ENCODE measurements at places on chromosomes 6 and 20.

DNA sequence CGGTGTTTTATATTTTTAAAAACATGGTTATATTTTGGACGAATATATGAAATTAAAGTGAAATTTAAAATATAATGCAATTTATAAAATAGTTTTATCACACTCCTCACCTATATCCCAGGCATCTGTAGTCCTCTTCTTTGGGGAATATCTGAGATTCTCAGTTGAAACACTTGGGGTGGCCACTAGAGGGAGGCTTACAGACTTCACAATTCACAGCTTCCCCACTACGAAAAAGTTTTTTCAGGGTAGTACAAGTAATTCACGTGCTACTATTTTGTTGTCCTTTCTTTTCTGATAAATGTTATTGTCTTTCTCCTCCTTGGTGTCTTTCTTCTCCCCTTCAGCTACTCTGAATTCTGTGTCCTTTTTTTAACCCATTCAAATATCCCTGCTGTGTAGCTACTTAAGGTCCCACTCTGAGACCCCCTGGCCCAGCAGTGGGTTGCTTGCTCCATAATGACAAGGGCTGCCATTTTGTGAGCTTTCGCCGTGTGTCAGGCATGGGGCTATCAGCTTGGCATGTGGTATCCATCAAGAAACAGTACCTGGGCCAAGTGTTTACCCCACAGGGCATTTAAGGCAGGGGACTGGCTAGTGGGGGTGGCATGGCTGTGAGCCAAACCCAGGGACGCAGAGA, 43.6 kb upstream of the PHACTR3 start:
- no peak for DNase-seq

DNA sequence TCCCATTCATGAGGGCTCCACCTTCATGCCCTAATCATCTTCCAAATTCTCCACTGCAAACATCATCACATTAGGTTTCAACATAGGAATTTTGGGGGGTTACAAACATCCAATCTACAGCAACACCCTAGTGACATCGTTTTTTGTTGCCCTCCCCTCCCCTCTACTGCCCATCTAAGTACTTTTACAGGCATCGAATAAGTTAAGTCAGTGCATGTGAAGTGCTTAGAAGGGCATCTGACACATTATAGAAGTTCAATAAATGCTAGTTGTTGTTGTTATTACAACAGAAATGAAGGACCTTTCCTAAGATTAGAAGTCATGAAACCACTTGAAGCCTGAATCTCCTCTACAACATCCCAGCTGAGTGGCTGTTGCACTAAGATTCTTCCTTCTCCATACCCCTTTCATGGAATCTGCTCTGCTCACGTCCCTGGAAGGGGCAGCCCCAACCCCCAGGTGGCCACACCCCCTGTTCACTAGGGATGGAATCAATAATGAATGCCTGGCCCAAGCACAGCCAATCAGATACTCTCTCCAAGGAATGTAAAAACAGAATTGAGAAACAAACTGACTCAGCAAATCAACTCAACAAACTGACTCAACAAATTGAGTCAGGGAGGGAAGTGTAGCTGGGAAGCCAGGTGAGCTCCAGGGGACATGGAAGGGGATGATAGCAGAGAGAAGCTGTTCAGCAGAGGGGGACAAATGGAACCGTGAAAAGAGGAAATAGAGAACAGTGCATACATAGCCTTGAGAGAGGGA, 3.9 kb upstream of the LRP11 start:
- no peak for DNase-seq

DNA sequence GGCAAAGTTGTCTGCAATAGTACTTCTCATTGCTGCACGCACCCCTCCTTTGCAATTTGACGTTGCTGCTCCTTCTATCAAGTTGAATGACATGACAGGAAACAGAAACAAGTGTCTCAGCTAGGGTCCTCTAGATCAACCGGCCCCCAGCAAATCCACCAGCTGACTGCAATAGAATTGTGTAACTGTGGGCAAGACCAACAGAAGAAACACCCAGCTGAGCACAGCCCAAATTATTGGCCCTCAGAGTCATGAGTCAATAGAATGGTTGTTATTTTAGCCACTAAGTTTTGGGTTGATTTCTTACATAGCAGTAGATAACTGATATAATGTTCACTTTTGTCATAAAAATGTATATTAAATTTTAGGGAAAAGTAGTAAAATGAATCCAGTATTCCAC, 202.7 kb downstream of the MAFB start:
- no peak for DNase-seq

DNA sequence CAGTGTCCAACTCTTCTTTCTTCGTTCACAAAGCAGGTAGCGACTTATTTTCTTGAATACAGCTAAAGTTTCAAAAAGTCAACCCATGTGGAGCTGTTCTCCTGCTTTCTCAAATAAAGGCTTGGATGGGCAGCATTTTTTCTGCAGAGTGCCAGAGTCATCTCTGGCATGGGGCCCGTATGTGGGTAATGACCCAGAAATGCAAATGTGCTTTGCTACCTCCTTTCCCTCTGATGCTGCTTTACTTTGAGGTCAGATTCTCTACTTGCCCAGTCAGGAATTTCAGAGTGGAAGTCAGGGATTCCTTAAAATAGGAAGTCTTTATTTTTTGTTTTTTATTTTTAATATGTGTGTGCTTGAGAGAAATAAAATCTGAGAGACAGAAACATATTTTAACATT, 4.9 kb downstream of the NKAIN2 start:
- no peak for DNase-seq

DNA sequence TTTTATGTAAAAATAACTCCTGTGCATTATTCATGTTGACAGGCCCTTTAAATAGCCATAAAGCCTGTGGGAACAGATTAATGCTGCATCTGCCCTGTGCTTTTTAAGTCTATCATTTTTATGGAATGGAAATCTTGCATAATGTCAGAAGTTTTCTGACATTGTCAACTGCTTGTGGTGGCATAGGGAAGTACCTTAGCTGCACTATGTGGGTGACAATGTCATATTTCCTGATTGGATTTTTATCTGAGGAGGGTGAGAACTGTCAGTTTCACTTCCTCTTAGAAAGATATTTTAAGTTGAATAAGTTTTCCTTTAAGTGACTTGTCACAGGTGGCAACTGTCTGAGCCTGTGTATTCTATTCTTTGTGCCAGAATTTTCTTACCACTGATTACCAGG, 267.9 kb downstream of the PLCB1 start:
- peak; percentile 33 for DNase-seq

DNA sequence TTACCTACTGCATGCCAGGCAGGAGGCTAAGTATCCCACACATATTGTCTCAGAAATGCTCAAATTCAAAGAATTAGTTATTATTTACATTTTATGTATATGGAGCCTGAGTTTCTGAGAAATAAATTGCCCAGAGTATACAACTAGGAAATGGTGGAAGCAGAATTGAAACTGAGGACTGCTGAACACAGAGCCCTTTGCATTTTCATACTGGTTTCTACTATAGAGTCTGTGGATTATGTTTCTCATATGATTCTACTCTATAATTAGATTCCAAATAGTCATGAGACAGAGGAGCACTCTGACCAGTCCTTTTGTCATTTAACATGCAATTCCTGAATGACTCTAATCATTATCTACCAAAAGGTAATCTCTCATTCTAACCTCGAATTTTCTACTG, 254.3 kb downstream of the LMBRD1 start:
- no peak for DNase-seq

DNA sequence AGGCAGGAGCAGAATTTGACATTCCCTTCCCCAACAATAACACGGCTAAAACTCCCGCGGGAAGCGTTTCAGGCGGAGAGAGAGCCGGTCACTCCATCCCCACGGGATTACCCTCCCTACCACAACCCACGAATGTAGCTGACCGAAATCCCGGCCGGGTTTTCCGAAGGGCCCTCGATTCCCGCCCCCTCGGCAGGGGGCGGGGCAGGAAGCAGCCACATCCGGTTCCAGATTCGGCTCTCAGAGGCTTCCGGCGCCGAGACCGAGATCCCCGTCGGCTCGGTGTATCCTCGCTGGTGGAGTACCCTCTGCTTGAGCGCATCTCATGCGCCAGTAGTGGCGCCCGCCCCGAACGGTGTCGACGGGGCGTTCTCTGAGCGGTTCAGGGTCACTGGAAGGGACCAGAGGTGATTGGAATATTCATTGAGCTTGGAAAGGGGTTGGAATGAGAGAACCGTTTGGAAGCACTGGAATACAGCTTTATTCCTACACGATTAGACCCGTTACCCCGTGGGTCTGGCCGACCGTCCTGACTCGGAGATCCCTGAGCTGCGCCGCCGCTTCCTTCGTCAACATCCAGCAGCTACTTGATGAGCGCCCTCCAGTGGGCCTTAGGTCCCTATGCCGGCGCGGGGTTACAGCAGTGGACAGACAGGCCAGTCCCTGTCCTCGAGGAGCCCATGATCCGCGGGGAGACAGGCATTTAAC, 649 bp upstream of the RGL2 start:
- no peak for DNase-seq

GRCh38 chr20:50930976-50931305, 296 bp downstream of the ADNP start:
- DNase-seq = no peak

DNA sequence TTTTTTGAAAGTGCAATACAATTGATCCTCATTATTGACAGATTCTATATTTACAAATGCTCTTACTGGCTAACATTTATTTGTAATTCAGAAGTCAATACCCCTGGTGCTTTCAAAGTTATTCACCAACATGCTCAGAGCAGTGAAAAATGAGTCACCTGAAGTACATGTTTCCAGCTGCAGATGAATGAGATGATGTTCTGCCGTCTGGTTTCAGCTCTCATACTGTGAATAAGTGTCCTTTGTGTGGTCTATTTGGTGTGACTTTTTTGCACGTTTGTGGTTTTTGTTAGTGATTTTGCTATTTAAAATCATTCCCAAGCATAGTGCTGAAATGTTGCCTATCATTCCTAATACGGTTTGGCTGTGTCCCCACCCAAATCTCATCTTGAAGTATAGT, 22.3 kb upstream of the EYA4 start:
- no peak for DNase-seq

DNA sequence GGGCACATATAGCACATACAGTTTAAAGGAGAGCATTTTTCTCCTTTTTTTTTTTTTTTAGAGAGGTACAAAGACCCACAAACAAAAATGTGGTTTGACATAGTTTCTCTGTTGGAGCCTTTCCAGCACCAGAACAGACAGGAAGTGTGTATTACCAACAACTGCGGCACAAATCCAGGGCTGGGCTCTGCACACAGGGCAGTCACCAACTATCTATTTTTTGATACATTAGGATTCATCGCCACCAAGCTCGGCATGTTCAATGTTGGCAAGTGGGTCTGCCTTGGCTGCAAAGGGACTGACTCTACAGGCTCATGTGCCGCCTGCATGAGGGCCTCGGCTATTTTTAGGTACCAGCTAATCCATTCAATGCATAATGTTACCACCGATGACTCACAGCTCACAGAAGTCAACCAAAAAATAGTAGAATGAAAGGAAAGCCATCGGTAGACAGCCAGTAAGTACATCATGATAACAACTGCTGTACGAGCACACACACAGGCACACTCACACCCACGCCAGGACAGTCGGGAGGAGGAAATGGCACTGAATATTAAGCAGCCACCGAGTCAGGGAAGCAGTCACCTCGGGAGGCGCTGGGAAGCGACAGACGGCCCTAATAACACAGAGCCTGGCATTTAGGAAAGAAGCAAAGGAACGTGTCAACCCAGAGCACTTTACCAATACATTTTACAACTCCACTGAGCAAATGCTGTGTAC, 81.6 kb downstream of the GMPR start:
- DNase-seq = no peak

DNA sequence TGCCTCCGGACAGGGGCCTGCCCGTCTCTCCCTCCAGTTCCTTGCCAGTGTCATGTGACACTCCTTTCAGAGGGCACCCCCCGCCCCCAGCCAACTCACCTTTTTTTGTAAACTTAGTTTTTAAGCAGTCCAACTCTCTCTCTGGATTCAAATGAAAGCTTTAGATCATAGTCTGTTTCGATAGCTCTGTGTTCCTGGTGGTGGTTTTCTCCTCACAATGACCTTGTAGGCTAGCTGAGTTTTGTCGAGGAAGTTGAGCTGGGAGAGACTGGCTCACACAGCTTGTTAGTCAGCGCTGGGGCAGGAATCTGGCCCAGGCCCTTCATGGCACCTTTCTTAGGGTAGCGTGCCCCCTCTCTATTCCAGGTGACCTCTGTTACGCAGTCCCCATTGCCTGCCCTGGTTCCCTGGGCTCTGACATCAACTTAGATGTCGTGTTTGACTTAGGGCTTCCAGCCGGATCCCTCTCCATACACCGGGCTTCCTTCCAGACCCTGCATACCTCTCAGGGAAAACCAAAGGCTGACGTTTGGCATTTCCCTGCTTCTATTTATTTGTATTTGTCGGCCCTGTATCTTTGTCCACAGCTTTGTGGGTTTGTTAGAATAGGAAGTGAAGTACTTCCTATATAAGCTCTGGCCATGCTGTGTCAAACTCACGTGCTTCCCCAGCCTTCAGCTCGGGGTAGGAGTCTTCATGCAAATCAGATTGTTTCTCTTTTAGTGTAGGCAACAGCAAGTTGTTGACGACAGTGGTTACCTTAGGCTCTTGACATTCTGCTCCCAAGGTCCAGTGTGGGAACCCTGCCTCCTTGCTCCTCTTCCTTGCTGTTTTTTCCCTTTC, 12.7 kb downstream of the IGF2R start:
- no peak for DNase-seq

DNA sequence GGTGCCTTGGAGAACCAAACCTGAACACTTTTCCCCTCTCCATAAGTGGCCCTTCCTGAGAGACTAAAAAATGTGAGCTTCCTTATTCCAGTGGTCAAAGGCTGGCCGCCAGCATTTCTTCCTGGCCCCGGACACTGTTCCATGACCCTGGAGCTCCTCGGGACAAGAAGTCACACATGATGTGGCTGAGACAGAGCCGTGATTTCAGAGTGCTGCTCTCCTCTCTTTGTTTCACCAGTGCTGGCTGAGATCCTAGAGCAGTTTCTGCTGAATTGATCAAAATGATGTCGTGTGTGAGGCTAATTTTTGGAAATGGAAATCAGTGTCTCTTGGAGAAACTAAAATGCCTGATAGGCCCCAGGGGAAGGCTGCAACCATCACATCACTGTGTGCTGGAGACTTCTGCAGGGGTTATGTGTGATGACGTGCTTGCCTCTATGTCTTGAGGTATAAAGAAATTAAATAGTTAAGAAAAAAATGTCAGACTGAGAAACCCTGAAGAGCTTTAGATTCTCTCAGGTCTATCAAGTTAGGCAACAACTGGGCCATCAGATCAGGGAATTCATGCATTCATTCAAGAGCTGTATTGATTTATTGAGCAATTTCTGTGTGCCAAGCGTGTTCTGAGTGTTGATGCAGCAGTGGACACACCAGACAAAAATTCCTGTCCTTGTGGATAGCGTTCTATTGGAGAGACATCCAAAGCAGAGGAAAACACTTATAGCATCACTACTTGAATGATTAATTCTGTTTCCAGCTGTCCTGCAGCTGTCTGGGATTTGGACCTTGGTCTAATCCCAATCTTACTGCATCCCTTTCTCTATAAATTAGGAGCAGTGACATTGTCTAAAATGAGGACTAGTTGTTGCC, 72.7 kb upstream of the CCN6 start:
- DNase-seq = no peak

DNA sequence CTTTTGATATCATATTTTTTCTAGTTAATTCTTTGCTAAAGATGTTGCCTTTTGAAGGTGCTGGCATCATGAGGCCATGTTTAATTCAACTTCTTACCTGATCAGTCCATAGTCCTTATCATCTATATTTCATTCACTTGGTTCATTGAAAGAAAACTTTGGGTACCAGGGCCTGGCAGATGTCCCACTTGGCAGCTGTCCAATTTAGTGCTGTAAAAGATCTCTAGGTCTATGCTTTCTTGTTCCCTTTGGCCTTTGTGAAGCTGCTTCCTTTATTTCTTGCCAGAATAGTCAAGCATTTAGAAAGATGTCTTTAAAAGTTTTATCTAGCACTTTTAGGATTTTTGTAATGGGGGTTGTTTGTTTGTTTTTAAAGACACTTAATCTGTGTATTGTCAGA, 61.7 kb upstream of the EYA4 start:
- no peak for DNase-seq

All from GM18507 (cell line).